ENCODE measurements at places on chromosomes 1 and 21.

GRCh38 chr1:229950020-229950419 lies 117.0 kb upstream of the GALNT2 start:
- no peak for DNase-seq

DNA sequence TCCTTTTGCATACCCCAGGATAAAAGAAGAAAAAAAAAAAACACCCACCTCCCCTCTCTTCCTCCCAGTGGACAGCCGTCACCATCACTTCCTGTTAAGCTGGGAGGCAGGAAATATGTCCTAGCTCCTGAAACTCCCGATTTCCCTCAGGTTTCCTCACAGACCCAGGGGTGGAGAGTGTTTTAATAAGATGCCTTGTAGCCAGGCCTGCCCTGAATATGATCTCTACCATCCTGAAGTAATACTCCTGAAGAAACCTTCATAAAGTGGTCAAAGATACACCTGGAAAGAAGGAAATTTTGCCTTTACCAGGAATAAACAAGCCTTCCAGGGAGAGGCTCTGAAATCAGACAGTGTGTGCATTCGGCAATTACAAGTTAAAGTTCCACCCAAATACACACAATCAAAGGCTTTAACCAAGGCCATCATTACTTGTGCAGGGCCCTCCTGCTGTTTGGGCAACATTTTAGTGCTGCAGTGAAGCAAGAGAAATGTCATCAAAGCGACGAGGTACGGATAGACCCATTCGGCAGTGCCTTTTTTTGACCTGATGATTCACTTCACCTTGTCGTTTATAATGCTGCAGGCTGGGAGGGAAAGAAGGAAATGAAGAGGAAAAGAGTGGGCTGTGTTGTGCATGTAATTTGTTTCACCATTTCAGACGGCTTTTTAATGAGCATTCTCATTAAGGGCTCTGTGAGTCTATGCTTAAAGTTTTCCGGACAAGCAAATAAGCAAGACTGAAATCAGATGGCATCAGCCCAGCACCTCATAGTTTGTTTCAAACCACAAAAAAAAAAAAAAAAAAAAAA lies 41.0 kb upstream of the RASAL2 start:
- DNase-seq, result no peak

DNA sequence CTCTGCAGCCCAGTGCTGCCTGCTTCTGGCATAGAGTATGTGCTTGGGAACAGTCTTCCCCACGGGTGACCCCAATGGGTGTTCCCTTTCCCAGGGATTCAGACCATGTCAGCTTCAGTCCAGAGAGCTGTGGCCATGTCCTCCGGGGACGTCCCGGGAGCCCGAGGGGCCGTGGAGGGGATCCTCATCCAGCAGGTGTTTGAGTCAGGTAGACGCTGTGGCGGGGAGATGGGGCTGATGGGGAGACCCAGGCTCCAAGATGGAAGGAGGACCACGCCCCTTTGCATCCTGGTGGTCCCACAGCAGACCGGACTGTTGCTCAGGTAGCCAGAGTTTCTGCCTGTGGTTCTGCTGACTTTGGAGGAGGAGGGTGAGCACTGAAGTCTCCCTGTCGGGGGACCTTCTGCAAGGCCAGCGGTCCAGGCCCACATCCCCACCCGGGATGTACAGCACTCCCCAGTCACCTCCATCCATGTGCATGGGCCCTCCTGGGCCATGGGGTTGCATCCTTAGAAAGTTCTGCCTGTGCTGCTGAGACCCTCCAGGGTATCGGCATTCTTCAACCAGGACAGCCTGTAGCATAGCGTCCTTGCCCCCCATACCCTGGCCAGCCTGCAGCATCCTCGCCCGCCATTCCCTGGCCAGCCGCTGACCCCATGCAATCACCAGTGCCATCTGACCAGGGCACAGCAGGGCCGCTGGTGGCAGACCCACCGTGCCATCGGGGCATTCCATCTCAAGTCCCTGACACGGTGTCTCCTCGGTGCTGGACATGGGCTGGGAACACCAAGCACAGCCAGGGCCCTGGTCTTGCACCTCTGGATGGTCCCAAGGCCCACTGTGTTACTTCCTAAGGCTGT lies 2.8 kb downstream of the AIRE start:
- no peak for DNase-seq

GRCh38 chr1:48692235-48692634 lies 84.5 kb downstream of the BEND5 start:
- no peak for DNase-seq

DNA sequence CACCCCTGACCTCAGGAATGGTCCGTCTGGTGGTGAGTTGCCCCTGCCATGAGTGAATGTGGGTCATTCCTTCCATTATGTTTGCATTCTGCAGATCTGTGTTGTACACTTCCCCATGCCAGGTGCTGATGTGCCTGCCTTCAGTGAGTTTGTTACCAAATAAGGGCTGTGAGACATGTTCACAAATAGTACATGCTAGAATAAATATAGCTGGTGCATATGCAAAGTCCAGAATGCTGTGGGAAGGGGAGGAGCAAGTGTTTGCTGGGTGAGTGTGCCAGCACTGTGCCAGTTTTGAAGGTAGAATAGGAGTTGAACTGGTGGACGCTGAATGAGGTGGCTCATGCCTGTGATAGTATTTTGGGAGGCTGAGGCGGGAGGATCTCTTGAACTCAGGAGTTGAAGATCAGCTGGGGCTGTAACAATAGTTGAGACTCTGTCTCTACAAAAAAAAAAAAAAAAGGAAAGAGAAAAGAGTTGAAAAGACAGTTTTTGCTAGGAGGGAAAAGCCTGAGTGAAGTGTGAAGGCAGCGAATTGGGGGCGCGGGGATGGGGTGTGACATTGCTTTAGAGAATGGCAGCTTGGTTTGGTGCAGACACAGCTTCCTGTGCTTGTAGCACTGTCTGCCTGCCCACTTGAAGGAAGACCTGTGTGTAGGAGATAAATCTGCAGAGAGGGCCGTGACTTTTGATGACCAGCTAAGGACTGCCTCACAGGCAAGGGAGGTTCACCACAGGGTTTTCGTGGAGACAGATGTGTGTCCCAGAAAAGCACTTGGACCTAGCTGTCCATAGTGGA lies 61.1 kb downstream of the LGR6 start:
- DNase-seq, result no peak
